CD4-positive, alpha-beta T cell treated with Interleukin-4 for 1 hour (primary cell): ENCODE measurements at places on chromosomes 13 and 19.
A peak's percentile ranks its signal among the peaks of the same experiment; 100 is the strongest.

DNA sequence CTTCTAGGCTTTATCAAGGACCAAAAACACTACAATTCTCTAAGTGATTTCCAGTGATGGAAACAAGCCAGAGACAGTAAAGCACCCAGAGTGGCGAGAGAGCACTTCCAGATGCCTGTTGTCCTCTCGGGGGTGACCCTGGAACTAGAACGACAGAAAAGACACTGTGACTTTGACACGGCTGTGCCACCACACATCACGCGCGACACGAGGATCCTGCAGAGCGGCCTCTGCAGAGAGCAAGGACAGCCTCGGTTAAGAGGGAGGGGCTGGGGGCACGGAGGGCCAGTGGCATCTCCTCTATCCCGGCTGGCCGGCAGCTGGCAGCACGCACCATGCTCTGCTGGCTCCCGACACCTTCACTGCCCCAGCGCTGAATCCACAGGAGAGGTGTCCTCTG is 42.3 kb downstream of the SUGP2 start:
- no peak for DNase-seq

DNA sequence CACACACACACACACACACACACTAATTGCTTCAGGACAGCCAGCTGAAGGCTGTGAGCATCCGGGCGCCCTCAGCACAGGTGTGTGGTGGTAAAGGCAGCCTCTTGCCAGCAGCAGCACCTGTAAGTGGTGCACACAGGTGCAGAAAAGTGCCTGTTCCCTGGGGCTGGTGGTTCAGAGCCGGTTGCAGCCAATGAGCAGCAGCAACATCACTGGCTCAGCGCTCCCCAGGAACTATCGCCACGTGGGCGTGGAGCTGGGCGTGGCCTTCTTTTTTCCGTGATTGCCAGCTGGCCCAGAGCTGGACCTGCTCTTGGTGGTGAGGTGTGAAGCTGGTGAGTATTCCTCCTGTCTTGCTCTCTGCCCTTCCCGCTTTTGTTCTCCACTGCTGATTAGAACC is at the start of gene NLRP5:
Gene NLRP5 (plus strand): TSS at position 289 of the 400 bp plus-strand sequence.
- no peak for DNase-seq

DNA sequence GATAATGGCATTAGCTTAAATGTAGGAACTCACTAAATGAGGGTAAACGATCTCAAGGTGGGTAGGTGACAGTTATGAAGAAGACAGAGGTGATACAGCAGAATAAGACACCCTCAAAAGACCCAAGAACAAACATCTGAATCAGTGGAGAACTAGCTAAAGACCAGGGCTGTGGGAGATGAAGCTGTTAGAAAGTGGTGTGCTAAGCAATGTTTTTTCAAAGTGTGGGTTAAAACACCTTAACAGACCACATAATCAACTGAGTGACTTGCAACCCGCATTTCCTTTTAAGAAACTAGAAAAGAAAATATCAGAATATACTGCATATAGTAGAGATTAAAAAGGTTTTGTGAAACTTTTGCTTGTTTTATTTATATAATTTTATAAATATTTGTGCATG is 70.0 kb downstream of the ZDHHC20 start:
- DNase-seq, result no peak

DNA sequence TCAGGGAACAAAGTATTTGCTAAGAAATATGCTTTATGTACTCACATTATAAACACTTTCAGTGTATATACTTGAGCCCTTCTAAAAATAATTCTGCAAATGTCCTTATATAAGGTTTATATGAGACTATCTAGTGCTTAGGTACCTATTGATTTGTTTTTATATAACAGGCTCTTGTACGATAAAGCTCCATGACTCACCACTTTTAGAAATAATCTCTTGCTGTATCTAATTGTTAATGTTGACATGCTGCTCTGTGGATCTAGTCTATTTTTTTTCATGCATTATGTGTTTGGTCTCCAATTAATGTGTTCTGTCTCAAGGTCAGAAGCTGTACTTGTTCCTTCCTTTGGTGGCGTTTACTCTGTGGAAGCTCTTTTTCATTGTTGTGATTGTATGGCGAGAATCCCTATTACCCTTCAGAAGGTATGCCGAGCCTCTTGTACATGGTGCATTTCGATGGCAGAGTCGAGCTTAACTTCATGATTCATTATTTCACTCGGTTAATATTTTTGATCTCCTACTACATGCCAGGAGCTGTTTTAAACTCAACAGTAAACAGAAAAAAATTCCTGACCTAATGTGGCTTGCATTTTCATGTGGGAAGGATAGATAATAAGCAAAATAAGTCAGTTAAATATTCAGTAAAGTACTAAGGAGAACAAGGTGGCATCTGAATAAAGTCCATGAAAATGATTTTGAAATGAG is 361.6 kb downstream of the COG6 start:
- DNase-seq, result no peak

- DNase-seq, result peak; percentile 37
Measured at GRCh38 chr13:50365408-50366391, 350.5 kb downstream of the KCNRG start.

DNA sequence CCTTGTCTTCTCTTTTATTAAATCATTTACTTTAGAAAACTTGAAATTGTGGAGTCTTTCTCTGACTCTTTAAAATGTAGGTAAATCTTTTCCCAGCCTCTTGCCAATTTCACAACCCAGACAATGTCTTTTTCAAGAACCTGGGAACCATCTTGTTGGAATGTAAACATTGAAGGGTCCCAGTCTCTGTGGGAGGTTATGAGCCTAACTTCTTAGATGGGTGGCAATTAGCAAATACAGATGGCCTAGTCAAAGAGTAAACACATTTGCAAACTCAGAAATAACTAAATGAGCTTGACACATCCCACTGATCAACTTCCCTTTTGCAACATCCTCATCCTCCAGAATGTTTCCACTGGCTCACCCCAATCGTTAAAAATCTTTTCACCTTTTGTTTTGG is 721.0 kb downstream of the PCDH9 start:
- no peak for DNase-seq

DNA sequence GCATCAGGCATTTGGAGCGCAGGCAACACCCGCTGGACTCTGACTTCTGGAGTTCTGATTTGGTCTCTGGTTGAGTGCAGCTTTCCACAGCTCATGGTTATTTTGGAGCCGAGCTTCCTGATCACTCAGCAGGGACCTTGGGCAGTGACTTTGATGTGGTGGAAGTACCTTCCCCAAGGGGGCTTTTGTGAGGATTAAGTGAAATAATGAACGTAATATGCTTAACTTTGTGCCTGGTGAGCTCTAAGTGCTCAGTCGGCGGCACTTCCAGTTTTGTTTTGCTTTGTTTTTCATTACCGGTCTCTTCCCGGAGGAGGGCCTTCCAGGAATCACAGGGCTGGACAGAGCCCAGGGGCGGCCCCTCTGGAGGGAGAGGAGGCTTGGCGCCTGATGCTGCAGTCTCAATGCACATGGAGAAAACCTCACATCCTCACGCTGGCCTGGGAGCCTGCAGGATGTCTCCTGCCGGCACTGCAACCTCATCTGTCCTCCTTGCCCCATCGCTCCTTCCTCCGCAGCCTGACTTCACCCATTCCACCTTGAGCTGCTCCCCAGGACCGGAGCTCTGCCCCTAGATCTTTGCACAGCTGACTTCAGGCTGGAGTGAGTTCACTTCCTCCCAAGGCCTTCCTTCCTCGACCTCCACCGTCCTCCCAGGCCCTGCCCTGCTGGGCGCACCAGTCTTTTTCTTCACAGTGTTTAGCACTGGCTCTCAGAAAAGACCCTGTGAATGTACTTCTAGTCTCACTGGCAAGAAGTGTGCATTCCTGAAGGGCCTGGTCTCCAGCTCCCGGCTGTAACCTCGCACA is 1.5 kb downstream of the PLEKHF1 start:
- DNase-seq, result no peak

- no peak for DNase-seq
Measured at GRCh38 chr19:11663181-11663591, 65.9 kb downstream of the ZNF627 start.

DNA sequence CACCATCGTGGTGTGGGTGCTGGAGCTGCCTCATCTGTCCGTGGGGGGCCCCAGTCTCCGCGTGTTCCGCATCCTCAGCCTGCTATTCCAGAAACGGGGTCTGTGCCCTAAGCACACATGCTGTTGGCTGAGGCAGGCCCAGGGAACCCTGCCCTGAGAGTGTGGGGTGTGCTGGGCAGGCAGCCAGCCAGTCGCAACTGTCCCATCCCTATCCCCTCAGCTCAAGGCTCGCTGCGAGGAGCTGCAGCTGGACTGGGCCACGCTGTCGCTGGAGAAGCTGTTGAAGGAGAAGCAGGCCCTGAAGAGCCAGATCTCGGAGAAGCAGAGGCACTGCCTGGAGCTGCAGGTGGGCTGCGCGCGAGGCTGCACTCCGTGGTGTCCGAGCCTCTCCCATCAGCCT is 21.9 kb downstream of the PLEKHJ1 start:
- no peak for DNase-seq
